Breast epithelium (tissue), 4 donors: ENCODE measurements at places on chromosomes 4 and X. TPM values are rescaled to one million over a fixed set of nuclear protein-coding genes. Genes with fewer than 3 reads are reported as not detected.

DNA sequence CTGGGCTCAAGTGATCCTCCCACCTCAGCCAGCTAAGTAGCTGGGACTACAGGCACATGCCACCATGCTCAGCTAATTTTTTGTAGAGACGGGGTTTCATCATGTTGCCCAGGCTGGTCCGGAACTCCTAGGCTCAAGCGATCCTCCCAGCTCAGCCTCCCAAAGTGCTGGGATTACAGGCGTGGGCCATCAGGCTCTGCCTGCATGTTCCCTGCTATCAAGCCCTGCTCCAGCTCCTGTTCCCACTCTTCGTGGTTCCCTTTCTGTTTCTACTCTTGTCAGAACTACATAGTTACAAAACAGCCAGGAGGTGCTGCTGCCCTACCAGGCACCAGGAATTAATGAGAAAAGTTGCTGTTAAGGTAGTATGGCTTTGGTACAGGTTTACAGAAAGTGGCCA lies 8.7 kb downstream of the TIMP1 start:
- DNase-seq: no peak
- no peaks in the 10 kb centered on the region for H3K36me3 ChIP-seq
- H3K27ac ChIP-seq: no peak overlapping the region
- no peaks in the 10 kb centered on the region for H3K27me3 ChIP-seq
- no peaks in the 10 kb centered on the region for H3K4me1 ChIP-seq

DNA sequence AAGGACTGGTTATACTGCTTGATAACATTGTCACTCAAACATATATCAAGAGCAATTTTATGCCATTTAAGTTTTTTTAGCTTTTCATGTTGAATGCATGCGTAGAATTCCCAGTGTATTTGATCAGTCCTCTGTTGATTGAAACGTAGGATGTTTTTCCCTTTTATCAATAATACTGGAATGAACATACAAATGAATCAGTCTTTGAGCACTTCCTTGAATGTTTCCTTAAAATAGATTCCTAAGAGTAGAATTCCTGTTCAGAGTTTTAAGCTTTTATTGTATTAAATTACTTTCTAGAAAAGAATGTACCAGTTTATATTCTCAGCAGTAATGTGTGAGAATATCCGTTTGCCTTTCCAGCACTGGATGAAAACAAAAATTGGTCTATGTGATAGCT lies 37.8 kb downstream of the ADD1 start:
- H3K4me3 ChIP-seq: no peak overlapping the region
- no peak for DNase-seq
- H3K27me3 ChIP-seq: no peaks in the 10 kb centered on the region
- no peak overlapping the region for H3K27ac ChIP-seq
- H3K36me3 ChIP-seq: no peaks in the 10 kb centered on the region

DNA sequence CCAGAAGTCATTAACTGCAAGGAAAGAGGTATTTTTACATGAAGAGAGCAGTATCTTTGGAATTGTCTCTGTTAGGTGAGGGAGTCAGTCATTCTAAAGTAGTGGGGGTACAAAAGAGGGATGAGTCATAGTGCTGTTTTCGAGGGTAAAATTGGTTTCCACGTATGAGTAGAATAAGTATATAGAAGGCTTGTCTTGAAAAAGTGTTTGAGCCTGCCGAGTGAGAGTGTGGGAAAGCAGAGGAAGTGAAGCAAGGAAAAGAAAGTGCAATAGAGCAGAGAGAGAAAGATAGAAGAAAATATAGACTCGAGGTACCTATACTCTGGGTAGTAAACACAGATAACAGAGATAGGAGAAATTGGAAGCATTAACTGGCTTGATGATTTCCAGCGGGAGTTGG lies 696.4 kb downstream of the DMD start:
- H3K36me3 ChIP-seq: no peaks in the 10 kb centered on the region
- H3K27me3 ChIP-seq: no peaks in the 10 kb centered on the region
- H3K4me1 ChIP-seq: no peaks in the 10 kb centered on the region
- no peak for DNase-seq

- no peak overlapping the region for H3K27ac ChIP-seq
- no peaks in the 10 kb centered on the region for H3K4me1 ChIP-seq
- no peak overlapping the region for H3K4me3 ChIP-seq
Observed at GRCh38 chrX:15242899-15243555, 26.9 kb downstream of the ASB9 start.

DNA sequence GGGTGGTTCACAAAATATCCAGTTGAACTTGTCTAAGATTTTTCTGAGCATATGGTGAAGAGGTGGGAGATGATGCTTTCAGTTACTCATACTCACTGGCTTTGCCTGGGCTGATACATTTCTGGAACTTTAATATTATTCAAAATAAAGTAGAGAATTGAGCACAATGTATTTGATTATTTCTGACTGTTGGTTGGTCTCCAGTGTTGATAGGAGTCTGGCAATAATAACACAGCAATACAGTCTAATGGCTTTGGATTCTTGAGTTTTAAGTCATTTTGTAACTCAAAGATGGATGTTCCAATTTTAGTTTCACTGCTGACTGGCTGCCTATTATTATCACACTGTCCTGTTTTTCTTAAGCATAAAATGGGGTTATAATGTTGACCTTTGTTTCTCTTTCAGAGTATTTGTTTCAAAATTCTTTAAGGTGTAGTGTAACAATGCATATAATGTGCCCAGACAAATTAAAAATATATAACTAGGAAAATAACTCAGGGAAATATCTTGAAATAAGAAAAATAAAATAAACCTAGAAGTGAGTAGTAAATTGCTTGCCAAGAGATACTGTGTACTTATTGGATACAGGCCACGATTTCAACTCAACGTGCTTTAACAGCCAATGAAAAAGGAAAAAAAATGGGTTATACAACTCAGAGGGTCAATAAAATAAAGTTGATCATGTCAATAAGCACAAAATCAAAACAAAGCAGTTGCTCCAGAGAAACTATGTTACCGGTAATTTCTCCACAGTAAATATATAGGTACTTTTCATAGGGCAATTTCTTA lies 99.0 kb downstream of the ARSJ start:
- no peaks in the 10 kb centered on the region for H3K27me3 ChIP-seq
- no peak for DNase-seq
- H3K27ac ChIP-seq: no peak overlapping the region
- no peak overlapping the region for H3K4me3 ChIP-seq
- no peaks in the 10 kb centered on the region for H3K36me3 ChIP-seq

GRCh38 chrX:53584891-53585290 lies 101.6 kb downstream of the HUWE1 start:
- H3K36me3 ChIP-seq: no peaks in the 10 kb centered on the region
- no peak overlapping the region for H3K27ac ChIP-seq
- no peak for DNase-seq

GRCh38 chr4:4789462-4789861 lies 70.0 kb upstream of the MSX1 start:
- H3K4me1 ChIP-seq: no peaks in the 10 kb centered on the region
- DNase-seq: no peak
- H3K27me3 ChIP-seq: no peaks in the 10 kb centered on the region

GRCh38 chrX:7514871-7515599 lies 327.9 kb upstream of the VCX start:
- no peaks in the 10 kb centered on the region for H3K36me3 ChIP-seq
- H3K27me3 ChIP-seq: no peaks in the 10 kb centered on the region
- DNase-seq: no peak

DNA sequence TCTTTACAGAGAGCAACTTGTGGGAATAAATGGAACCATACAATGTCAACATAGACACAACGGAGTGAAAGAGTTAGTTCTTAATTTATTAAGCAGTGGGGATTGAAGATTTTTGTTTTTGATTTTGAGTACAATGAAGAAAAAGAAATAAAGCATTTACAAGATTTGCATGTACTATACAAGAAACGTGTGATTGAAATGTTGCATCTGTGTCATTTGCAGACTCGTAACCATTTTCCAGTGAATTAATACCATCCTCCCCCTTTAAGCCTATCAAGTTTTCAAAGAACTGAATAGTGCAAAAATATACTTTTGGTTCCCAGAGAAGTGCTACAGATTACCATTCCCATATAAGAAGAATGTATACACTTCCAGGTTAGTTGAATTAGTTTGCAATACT lies 8.6 kb upstream of the KDR start:
- DNase-seq: no peak
- no peak overlapping the region for H3K4me3 ChIP-seq
- no peaks in the 10 kb centered on the region for H3K36me3 ChIP-seq
- H3K4me1 ChIP-seq: no peaks in the 10 kb centered on the region
- H3K27ac ChIP-seq: no peak overlapping the region

DNA sequence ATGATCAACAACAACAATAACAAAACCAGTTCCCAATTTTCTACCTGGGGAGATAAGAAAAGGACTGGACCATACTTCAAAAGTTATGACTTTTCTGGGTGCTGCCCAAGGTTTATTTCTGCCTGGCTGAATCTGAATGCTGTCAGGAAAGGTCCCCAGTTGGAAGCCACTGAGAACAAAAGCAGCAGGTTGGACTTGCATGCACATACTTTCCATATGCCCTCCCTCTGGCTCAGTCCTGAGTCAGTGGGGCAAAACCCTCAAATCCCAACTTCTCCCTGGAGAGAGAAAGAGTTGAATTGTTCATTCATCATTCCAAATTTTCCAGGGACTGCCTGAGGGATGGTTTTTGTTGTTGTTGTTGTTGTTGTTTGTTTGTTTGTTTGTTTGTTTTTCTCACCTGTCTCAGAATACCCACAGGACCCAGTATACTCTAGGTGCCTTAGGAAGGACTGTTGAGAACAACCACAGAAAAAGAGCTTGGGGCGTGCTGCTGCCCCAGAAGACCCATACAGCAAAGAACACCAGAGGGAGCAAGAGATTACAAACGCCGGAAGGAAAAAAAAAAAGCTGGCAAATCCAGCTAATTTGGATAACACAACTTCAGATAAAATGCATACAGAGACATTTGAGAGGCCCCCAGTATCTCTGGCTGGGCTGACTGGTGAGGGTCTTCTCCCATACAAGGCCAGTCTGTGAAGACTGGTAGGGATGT lies 138.9 kb upstream of the INPP4B start:
- no peaks in the 10 kb centered on the region for H3K36me3 ChIP-seq
- H3K4me1 ChIP-seq: no peaks in the 10 kb centered on the region
- H3K27me3 ChIP-seq: no peaks in the 10 kb centered on the region
- no peak for DNase-seq
- H3K4me3 ChIP-seq: no peak overlapping the region

GRCh38 chrX:110321670-110322069 lies 3.8 kb upstream of the AMMECR1 start:
- H3K27ac ChIP-seq: no peak overlapping the region
- H3K4me1 ChIP-seq: no peaks in the 10 kb centered on the region

DNA sequence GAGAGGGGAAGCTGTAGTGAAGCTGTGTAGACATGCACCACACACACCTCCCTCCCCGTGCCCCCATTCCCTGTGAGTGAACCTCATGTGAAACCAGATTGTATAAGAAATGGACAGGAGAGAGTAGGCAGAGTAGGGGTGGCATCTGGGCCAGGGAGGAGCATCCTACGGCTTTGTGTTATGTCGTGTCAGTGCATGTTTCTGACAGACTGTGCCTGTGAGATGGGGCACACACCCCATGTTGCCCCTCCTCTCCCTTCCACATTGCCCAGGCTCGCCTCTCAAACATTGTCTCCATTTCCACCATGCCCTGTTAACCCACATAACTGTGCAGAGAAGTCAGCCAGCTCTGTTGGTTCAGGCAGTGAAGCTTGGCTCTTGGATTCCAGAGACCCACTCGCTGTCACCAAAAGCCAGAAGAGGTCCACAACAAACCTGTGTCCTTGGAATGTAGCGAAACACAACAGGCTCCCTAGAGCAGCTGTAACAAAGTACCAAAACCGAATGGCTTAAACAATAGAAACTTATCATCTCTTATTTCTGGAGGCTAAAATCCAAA lies 56.1 kb downstream of the SLC9A6 start:
- H3K27me3 ChIP-seq: peaks cover 31% of the 10 kb centered on the region
- H3K27ac ChIP-seq: no peak overlapping the region
- H3K36me3 ChIP-seq: no peaks in the 10 kb centered on the region
- no peak overlapping the region for H3K4me3 ChIP-seq
- no peak for DNase-seq
- H3K4me1 ChIP-seq: no peaks in the 10 kb centered on the region

- H3K27ac ChIP-seq: no peak overlapping the region
- H3K36me3 ChIP-seq: no peaks in the 10 kb centered on the region
- no peaks in the 10 kb centered on the region for H3K27me3 ChIP-seq
- H3K4me3 ChIP-seq: no peak overlapping the region
- no peak for DNase-seq
Observed at GRCh38 chr4:22201256-22201655, 252.7 kb upstream of the KCNIP4 start.

GRCh38 chr4:97103252-97103651 lies 1040.0 kb downstream of the STPG2 start:
- no peak overlapping the region for H3K27ac ChIP-seq
- DNase-seq: no peak
- no peaks in the 10 kb centered on the region for H3K36me3 ChIP-seq
- no peak overlapping the region for H3K4me3 ChIP-seq
- no peaks in the 10 kb centered on the region for H3K27me3 ChIP-seq

DNA sequence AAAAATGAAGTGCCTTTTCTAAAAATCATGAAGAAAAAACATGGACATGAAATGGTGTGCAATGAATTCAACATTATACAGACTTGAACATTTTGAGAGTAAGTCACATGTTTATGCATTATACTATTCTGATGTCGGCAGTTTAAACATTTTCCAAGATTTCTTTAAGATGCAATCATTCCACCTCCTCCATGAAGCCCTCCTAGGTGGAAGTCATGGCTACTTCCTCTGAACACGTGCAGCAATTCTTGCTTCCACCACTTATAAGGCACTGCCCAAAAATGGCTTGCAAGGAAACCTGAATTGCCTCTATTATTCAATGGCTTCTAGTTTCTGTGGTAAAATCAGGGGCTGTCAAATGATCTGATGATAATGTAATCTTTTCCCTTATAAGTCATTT lies 25.8 kb downstream of the IGFBP7 start:
- no peaks in the 10 kb centered on the region for H3K27me3 ChIP-seq
- no peak overlapping the region for H3K4me3 ChIP-seq
- H3K4me1 ChIP-seq: no peaks in the 10 kb centered on the region
- no peak for DNase-seq
- H3K27ac ChIP-seq: no peak overlapping the region
- no peaks in the 10 kb centered on the region for H3K36me3 ChIP-seq

TLR1 gene
- 39.7 TPM for total RNA-seq

OTUD6A gene
- not detected for total RNA-seq

GAGE2A gene
- total RNA-seq: not detected

MAGEB2 gene
- not detected for total RNA-seq

FDCSP gene
- total RNA-seq: 13.4 TPM
